ENCODE measurements at places on chromosomes 7 and 10. TPM values are rescaled to one million over a fixed set of nuclear protein-coding genes. Genes with fewer than 3 reads are reported as not detected.

The ADCY1 gene
- 1.1 TPM for total RNA-seq

The RPEL1 gene
- not detected for total RNA-seq

The NUDT5 gene
- 41.4 TPM for total RNA-seq

The FAM237B gene
- not detected for total RNA-seq

The ATG9B gene
- total RNA-seq = 1.2 TPM

The POLR2J2 gene
- 5.9 TPM for total RNA-seq

- no peak for DNase-seq
- H3K27me3 ChIP-seq = no peaks in the 10 kb centered on the region
- H3K36me3 ChIP-seq = no peaks in the 10 kb centered on the region
- no peak overlapping the region for H3K27ac ChIP-seq
- H3K4me1 ChIP-seq = no peaks in the 10 kb centered on the region
Measured at GRCh38 chr7:125391921-125392320, 462.3 kb upstream of the POT1 start.

GRCh38 chr7:45136106-45137060 is 21.2 kb upstream of the RAMP3 start:
- no peak overlapping the region for H3K4me3 ChIP-seq
- H3K36me3 ChIP-seq = no peaks in the 10 kb centered on the region
- DNase-seq = peak; percentile 70

- no peak overlapping the region for H3K27ac ChIP-seq
- H3K27me3 ChIP-seq = no peaks in the 10 kb centered on the region
- no peaks in the 10 kb centered on the region for H3K4me1 ChIP-seq
- H3K36me3 ChIP-seq = no peaks in the 10 kb centered on the region
Measured at GRCh38 chr7:96285579-96285978, 36.3 kb downstream of the SLC25A13 start.

- H3K4me3 ChIP-seq = no peak overlapping the region
- H3K27ac ChIP-seq = no peak overlapping the region
- no peaks in the 10 kb centered on the region for H3K4me1 ChIP-seq
- H3K36me3 ChIP-seq = no peaks in the 10 kb centered on the region
- H3K27me3 ChIP-seq = no peaks in the 10 kb centered on the region
- no peak for DNase-seq
Measured at GRCh38 chr10:131077724-131078123, 233.8 kb downstream of the TCERG1L start.

DNA sequence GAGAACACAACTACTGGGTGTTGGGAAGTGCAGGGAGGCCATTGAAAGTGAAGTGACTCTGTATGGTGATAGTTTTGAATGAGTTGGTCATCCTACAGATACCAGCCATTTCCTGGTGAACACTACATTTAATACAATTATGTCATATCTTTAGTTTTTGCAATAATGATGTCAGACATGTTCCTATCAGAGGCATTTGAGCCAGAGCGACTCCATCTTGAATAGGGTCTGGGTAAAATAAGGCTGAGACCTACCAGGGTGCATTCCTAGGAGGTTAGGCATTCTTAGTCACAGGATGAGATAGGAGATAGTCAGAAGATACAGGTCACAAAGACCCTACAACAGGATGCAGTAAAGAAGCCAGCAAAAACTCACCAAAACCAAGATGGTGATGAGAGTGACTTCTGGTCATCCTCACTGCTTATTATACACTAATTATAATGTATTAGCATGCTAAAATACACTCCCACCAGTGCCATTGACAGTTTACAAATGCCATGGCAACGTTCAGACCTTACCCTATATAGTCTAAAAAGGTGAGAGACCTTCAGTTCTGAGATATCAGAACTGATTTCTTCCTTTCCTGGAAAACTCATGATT is 28.2 kb downstream of the ADK start:
- H3K27ac ChIP-seq = no peak overlapping the region
- no peak for DNase-seq
- peaks cover 3% of the 10 kb centered on the region for H3K4me1 ChIP-seq
- H3K27me3 ChIP-seq = no peaks in the 10 kb centered on the region
- no peaks in the 10 kb centered on the region for H3K36me3 ChIP-seq
- H3K4me3 ChIP-seq = no peak overlapping the region

DNA sequence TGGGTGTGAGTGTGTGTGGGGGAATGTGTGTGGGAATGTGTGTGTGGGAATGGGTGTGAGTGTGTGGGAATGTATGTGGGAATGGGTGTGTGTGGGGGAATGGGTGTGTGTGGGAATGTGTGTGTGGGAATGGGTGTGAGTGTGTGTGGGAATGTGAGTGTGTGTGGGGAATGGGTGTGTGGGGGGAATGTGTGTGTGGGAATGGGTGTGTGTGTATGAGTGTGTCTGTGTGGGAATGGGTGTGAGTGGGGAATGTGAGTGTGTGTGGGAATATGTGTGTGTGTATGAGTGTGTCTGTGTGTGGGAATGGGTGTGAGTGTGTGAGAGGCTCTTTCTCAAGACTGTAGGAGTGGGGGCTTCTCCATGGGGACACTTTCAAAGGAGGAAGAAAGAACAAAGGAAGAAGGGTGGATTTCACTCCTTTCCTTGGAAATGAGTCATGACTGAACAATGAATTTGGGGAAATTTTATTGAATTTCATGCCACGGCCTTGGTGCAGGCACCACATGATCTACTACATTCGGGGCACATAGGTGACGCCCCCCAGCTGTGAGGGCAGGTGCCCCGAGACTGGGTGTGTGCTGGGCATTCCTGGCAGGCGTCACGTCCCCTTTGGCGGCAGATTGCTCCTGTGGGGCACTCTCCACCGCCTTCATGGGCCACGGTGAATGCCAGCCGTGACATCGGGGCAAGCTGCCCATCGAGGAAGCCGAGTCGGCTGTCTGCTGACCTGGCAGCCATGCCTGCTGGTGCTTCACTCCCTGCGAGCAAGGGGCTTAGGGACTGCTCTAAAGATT is 88.8 kb upstream of the INSIG1 start:
- no peak overlapping the region for H3K27ac ChIP-seq
- no peaks in the 10 kb centered on the region for H3K36me3 ChIP-seq
- no peak overlapping the region for H3K4me3 ChIP-seq
- no peaks in the 10 kb centered on the region for H3K27me3 ChIP-seq
- no peak for DNase-seq
- H3K4me1 ChIP-seq = no peaks in the 10 kb centered on the region

DNA sequence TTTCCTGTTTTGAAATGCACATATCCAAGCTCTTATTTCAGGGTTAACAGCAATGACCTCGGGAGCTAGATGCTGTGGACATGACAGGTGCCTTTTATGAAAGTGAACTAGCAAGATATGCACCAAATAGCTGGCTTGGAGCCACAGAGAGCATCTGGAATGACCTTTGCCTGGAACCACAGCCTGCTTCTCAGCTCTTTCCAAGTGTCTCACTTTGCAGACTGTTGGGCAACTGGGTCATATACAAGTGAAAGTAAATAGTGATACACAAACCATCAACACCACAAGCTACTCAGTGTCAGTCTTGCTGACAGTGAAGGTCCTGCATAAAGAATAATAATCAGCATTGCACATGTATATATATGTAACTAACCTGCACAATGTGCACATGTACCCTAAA is 183.5 kb downstream of the RNF133 start:
- no peaks in the 10 kb centered on the region for H3K36me3 ChIP-seq
- no peak for DNase-seq
- no peak overlapping the region for H3K27ac ChIP-seq

GRCh38 chr10:80580638-80581468 is 43.2 kb downstream of the SH2D4B start:
- H3K4me1 ChIP-seq = no peaks in the 10 kb centered on the region
- H3K27me3 ChIP-seq = no peaks in the 10 kb centered on the region
- H3K36me3 ChIP-seq = no peaks in the 10 kb centered on the region

GRCh38 chr7:132607656-132608055 is 31.4 kb upstream of the PLXNA4 start:
- no peak overlapping the region for H3K27ac ChIP-seq
- no peak for DNase-seq
- no peaks in the 10 kb centered on the region for H3K27me3 ChIP-seq

DNA sequence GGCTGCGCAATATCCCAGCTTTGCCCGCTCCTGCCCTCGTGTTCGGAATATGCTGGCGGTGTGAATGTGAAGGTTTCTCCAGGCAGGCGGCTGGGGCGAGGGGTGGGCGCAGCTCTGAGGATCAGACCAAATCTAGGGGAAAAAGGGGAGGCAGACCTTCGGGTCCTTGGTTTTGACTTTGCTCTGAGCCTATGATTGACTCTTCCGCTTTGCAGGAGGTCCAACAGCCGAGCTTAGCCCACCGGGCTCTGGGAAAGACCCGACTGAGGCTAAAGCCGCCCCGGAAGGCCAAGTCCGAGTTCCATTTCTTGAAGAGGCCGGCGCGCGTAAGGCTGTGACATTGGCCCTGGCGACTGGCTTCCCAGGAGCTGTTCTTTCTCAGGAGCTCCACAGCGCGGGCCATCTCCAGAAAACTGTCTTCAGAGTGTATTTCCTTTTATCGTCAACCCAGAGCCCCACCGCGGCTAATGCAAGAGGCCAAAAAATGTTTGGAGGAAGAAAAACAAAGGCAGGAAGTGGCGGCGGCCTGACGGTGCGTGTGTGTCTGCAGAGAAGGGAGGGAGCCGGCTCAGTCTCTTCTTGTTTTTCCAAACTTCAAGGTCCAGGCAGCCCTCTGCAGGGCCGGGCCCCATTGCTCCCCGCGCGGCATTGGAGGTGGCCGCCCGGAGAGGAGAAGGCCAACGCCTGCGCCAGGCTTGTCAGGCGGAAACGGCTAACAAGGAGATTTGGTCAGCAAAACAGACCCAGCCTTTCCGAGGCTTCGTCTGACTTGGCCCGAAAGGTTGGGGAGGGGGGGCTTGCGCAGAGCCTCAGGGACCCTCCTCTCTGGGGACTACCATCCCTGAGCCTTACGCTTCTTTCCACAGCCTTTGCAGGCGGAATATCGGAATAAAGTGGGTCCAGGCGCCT is 3.6 kb upstream of the HOXA11 start:
- no peak for DNase-seq
- no peaks in the 10 kb centered on the region for H3K36me3 ChIP-seq
- peaks cover 6% of the 10 kb centered on the region for H3K4me1 ChIP-seq
- peaks cover 5% of the 10 kb centered on the region for H3K27me3 ChIP-seq

DNA sequence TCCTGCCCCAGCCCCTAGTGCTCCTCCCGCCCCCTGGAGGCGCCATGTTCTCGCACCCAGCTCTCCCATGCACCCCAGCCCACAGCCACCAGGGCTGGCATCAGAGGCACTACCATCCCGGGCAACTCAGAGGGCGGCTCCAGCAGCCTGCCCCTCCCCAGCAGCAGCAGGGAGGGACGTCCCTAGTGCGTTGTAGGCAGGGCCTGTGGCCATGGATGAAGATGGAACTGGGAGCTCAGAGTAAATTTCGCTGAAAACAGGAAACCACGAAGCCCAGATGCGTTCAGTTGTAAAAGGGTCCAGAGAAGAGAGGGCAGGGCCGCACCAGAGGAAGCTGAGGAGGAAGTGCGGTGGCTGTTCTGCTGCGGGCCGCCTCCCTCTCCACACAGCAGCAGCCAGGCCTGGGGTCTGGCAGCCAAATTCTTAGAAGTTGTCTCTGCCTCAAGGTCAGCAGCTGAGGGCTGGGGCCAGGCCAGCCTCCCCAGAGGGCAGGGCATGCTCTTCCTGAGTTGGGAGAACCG is 24.6 kb downstream of the VSIR start:
- peak overlapping the region; percentile 68 for H3K27ac ChIP-seq
- no peaks in the 10 kb centered on the region for H3K36me3 ChIP-seq
- H3K27me3 ChIP-seq = no peaks in the 10 kb centered on the region
- H3K4me3 ChIP-seq = no peak overlapping the region
- H3K4me1 ChIP-seq = peaks cover 45% of the 10 kb centered on the region
- DNase-seq = peak; percentile 79

DNA sequence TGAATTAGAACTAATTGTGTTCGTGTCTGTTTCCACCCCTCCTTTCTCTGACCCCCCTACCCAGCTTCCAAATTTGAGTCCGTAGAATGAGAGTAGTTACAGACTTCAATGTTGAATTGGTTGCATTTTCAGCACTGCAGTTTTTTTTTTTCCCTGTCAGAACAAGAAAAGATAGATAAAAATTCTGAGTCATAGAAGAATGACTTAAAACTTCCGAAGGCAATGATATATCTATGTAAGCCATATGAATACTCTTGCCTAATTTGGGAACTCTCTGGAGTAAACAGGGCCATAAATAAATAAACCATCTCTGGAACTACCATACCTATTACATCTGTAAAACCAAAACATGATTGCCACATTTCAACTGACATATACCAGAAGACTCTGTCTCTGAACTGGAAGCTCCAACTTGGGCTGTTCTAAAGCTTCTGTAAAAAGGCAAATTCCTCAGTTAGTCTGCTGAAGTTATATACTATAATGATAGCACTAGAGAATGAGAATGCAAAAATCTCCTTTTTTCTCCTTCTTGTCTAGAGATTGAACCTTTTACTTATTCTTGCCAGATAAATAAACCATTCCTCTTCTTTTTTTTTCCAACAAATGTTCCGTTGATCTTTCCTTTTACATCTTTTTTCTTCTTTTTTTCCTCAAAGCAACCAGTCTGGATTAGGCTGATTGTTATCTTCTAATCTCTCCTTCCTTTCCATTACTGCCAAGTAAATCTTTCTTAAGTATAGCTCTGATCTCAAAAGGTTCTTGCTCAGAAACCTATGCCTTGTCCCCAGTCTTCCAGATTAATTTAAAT is 23.5 kb downstream of the VCL start:
- no peaks in the 10 kb centered on the region for H3K36me3 ChIP-seq
- DNase-seq = no peak
- peaks cover 7% of the 10 kb centered on the region for H3K4me1 ChIP-seq
- H3K27me3 ChIP-seq = no peaks in the 10 kb centered on the region

DNA sequence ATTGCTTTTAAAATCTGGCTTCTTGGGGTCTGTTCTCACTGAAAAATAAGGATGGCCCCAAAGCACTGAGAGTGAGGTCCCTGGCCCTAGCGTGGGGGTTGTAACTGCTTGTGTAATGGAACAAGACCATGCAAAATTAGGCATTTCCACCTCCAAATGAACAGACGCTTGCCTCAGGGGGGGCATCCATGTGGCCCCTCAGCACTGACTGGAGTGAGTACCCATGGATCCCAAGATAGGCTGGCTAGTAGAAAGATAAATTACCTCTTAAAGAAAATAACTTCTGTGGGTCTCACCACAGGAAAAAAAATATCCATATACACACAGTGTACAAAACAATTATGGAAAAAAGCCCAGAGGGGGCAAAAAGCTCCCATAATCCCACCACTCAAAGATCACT is 15.2 kb upstream of the CPA1 start:
- no peak for DNase-seq
- no peaks in the 10 kb centered on the region for H3K27me3 ChIP-seq
- no peak overlapping the region for H3K4me3 ChIP-seq
- no peaks in the 10 kb centered on the region for H3K36me3 ChIP-seq

- no peak overlapping the region for H3K4me3 ChIP-seq
- H3K36me3 ChIP-seq = no peaks in the 10 kb centered on the region
- no peaks in the 10 kb centered on the region for H3K27me3 ChIP-seq
- DNase-seq = peak; percentile 33
Measured at GRCh38 chr7:149884016-149884415, 10.2 kb downstream of the ATP6V0E2 start.

- peak overlapping the region; percentile 90 for H3K27ac ChIP-seq
- H3K4me1 ChIP-seq = no peaks in the 10 kb centered on the region
- H3K4me3 ChIP-seq = peak overlapping the region; percentile 78
- peaks cover 5% of the 10 kb centered on the region for H3K36me3 ChIP-seq
- DNase-seq = no peak
- H3K27me3 ChIP-seq = no peaks in the 10 kb centered on the region
Measured at GRCh38 chr10:75234683-75235374, 928 bp downstream of the COMTD1 start.
